ENCODE measurements at places on chromosomes 7 and 10. TPM values are rescaled to one million over a fixed set of nuclear protein-coding genes. Genes with fewer than 3 reads are reported as not detected.

ADCY1 gene
- 1.5 TPM for total RNA-seq

YWHAG gene
- 62.5 TPM for total RNA-seq

PTN gene
- total RNA-seq: 6.4 TPM

RBM20 gene
- 0.64 TPM for total RNA-seq

GNA12 gene
- total RNA-seq: 6.1 TPM

GPR158 gene
- 5.5 TPM for total RNA-seq

TMEM213 gene
- total RNA-seq: not detected

ANKRD30A gene
- total RNA-seq: 7.1 TPM

AKR1C2 gene
- 10.1 TPM for total RNA-seq

NPY4R gene
- not detected for total RNA-seq

NACAD gene
- total RNA-seq: 0.41 TPM

TOMM7 gene
- total RNA-seq: 212 TPM

SORBS1 gene
- 3.1 TPM for total RNA-seq

CUEDC2 gene
- 81.4 TPM for total RNA-seq

MOGAT3 gene
- not detected for total RNA-seq
